ENCODE measurements at places on chromosomes 13 and 19.

DNA sequence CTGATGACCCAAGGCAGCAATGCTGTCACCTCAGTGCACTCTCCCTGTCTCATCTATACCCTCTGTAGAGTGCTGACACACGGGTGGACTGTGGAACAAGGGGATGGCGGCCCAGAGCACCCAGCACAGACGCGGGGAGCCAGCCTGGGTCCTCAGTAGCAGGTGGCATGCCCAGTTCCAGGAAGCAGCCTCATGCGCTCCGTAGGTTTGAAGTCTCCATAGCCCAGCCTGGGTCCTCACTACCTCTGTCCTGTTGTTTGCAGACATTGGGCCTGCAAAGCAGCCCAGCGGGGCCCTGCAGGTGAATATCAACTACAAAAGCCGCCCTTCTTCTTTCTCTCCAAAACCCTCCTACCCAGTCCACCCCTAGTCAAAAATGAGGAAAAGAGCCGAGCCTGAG lies 5.0 kb upstream of the SLC7A9 start:
- DNase-seq = no peak

DNA sequence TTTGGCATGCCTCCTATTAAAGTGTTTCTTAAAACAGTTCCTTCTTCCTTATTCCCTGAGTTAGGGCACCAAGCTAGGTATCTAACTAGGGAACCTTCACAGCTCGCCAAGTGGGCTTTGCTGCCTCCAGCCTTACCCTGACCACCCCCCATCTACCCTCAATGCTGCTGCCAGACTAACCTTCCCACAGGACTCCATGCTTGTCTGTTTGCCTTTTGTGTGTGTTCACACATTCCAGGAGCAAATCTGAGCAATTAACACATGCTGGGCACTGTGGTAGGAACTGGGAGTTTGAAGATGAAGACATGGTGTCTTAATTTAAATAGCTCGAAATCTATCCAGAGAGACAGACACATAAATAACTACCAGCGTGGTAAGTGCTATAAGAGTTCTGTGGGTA lies 185.2 kb downstream of the MZT1 start:
- no peak for DNase-seq

DNA sequence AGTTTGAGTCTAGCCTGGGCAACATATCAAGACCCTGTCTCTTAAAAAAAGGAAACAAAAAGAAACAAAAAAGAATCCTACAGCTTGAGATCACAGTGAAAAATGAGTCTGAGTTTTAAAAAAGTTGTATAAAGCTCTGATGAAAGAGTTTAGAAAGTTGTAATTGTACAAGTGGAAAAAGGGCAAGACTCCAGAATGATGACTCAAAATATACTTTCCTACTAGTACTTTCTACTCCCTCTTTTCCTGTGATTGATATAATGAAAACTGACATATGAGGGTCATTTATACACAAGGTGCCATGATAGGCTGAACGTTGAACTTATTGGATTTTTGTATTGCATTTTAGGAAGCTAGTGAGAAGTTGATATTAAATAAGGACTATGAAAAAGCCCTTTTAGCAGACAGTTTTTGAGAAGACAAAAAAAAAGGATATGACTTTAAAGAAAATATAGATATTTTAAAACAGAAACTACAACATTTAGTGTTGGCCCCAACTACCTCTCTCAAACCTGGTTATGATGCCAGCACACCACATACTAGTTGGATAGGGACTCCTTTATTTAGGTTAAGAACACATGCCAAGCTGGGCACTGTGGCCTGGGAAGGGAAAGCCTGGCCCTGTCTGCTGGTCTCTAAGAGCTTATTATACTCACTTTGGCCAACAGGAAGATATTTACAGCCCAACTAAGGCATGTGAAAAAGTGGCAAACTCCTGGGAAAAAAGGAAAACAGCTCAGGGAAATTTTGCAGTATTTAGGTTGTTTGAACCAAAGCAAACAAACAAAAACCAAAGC lies 116.6 kb downstream of the KL start:
- DNase-seq = no peak

GRCh38 chr19:46718157-46718933 lies 1.4 kb upstream of the PRKD2 start:
- no peak for DNase-seq

DNA sequence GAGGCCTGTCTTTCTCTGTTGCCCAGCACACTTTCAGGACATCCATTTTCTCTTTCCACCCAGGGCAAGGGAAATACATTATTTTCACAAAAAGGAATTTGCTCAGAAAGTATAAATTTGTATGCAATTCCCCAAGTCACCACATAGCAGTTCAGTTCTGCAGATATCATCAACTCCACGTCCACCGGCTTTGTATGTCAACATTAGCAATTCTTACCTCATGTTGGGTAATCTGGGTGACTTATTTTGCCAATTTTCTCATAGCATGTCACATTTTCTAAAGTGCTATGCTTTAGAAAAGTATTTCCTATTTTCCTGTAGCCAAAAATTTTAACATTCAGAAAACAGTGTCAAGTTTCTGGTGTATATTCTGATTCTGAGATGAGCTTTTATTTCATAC lies 501.8 kb downstream of the EFNB2 start:
- no peak for DNase-seq

- DNase-seq = peak; percentile 96
Measured at GRCh38 chr19:9406798-9407352, 28.5 kb downstream of the ZNF266 start.

DNA sequence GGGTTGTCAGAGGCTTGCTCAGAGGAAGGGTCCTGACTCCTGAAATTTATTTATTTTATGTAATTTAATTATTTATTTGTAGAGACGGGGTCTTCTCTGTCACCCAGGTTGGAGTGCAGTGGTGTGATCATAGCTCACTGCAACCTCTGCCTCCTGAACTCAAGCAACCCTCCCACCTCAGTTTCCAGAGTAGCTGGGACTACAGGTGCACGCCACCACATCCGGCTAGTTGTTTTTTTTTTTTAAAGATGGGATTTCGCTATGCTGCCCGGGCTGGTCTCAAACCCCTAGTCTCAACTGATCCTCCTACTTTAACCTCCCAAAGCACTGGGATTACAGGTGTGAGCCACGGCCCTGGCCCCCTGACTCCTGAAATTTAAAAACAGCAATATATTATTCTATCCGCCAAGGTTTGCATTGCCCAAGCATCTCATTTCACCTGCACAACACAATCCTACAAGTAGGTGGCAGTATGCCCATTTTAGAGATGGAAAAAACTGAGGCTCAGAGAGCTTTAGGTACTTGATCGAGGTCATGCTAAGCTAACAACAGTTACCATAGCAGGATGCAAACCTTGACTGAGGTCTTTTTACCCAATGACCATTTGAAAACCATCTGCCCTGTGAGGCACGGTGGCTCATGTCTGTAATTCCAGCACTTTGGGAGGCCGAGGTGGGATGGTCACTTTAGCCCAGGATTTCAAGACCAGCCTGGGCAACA lies 18.1 kb downstream of the ARHGEF18 start:
- peak; percentile 61 for DNase-seq

GRCh38 chr19:10998666-10999065 lies 37.8 kb downstream of the SMARCA4 start:
- no peak for DNase-seq

GRCh38 chr19:7544626-7545025 lies 9.1 kb downstream of the PNPLA6 start:
- DNase-seq = no peak

DNA sequence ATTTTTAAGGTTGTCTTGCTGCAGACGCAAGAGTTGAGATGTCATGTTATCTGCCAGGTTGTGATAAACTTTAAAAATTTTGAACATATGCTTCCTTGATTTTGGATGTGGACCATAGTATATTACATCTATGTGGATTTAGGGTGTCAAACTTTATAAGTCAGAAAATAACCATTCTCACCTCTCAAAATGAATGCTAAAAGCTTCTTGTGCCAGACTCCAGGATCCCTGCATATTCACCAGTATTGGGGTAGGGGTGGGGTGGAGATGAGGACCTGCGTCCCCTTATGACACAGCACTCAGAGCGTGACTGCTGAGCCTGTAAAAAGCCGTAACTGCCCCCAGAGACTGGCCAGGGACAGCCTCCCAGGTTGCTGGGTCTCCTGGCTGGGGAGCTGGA lies 524.4 kb downstream of the LMO7 start:
- no peak for DNase-seq

GRCh38 chr19:48926909-48927308 lies 6.6 kb upstream of the DHDH start:
- no peak for DNase-seq

GRCh38 chr13:108276060-108276459 lies 6.5 kb downstream of the TNFSF13B start:
- no peak for DNase-seq

DNA sequence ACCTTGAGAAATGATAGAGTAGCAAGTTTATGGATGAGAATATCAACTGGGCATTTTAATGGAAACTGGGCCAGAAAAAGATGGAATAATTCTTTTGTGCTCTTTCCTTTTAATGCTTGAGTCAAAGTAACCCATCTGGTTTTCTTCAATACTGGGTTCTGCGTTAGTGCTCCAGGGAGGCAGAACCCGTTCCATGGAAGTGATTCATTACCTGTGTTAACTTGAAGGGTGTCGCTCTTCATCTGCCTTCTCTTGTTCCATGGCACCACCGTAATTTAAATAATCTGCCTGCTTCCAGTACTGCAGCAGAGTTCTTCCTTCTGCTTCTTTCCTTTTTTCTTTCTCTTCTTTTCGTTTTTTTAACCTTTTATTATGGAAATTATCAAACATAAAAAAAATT lies 14.7 kb upstream of the USP12 start:
- DNase-seq = no peak

DNA sequence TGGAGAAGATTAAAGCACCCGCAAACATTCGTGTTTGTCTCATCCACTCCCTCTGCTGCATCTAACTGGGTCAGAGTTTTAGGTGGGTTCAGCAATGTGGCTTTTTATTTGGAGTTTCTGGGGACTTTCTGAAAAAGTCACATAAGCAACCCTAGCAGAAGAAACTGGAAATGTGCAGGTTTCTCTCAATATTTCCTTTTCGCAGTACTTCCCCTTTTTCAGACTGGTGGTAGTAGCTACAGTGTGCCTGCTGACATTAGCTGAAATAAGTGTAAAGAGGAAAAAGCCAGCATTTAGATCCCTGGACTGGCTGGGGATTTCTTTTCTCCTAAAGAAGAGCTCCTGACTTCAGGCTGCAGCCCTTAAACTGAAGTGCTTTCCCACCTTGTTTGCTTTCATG lies 15.9 kb upstream of the OLFM4 start:
- DNase-seq = no peak

GRCh38 chr13:48322294-48322693 lies 18.7 kb downstream of the RB1 start:
- DNase-seq = no peak

GRCh38 chr19:33211794-33212435 lies 13.7 kb downstream of the SLC7A10 start:
- no peak for DNase-seq

GRCh38 chr13:70034286-70034685 lies 73.3 kb upstream of the ATXN8OS start:
- no peak for DNase-seq

GRCh38 chr19:50925734-50926133 lies 14.5 kb upstream of the KLK4 start:
- no peak for DNase-seq

DNA sequence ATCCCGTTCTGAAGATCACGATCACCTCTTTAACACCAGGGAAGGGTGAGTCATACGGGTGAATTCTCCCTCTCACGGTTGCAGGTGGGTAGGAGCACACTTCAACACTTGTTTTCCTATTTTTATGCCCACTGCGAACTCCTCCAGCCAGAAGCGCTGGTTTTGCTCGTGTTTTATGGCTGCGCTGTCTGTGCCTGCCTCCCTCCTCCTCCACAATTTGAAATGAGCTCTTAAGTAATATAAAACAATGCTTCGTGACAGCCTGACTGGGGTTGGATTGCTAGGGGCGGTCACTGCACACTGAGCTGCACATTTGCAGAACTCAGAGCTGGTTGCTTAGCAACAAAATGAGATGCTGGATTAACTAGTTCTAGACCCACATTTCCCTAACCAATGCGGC lies 12.9 kb downstream of the CCDC70 start:
- no peak for DNase-seq

DNA sequence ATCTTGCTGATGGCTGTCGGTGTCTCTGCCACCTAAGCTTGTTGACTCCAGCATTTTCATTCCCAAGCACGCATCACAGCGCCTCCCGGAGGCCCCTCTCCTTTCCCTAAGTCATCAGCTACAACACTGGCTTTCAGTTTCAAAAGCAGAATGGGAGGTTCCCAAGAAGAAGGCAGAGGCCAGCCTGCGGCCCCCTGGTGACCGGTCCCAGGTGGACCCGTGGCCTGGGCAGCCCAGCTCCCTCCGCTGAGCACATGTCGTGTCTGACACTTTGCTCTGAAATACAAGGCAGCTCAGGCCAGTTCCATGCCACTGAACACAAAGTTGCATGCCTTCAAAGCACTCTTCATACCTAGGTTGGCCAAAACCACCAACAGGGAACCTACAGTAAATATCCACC lies 8.5 kb downstream of the MLLT1 start:
- DNase-seq = no peak

DNA sequence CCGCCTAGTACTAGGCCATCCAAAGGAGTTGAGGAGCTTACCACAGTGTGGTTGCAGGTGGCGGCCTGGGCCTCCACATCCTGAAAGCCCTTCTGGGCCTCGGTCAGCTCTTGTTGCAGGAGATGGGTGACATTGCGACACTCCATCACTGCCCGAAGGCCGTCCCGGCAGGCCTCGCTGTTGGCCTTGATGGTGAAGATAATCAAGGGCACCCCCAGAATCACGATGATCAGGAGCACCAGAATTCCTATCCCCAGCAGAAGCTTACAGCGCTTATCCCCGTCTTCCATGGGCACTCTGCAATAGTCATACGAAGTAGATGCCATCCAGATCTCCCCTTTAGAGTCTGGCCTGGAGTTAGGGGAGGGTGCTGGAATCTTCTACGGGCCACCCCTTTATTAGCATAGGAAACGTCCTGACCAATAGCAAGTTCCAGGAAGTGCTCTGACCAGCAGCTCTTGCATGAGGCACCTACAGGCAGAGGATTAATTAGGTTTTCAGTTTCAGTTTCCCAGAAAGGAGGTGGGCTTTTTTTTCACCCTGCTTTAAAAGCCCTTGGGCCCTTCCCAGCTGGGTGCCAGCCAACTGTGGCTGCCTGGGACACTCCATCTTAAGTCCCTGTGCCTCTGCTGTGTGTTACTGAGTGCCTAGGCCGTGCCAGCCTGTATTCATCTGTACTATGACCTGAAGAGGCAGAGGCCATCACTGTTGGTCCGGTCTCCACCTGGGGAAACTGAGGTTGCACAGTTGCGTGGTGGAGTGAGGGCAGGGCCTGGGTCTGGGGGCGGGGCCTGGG lies at the start of gene BST2:
TSS of gene BST2 (minus strand) at position 381 of the 796 bp plus-strand sequence. CDS start at position 326, 55 bp downstream.
- peak; percentile 65 for DNase-seq

DNA sequence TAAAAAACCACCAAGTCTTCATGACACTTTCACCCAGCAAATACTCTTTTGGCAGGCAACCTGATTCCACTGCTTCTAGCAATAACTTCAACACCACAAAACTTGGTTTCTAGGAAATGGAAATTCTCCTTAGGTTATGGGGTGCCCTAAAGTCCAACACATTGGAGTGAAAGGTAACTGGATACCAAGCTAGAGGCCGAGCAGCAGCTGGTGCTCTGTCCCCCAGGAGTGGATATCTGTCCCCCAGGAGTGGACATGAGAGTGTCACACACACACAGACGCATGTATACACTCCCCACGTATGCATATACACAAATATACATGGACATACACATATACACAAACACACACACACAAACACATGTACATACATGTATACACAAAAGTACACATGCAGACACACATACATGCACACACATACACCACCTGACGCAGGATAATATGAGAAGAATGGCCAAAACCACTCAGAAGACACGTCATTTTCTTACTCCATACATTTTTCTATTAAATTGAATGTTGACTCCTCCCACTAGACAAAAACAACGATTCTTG lies 50.8 kb downstream of the RFX2 start:
- DNase-seq = no peak
